Epithelial cell of alveolus of lung (primary cell): ENCODE measurements at places on chromosomes 5 and 9. TPM values are rescaled to one million over a fixed set of nuclear protein-coding genes. Genes with fewer than 3 reads are reported as not detected.

VDAC1 gene
- 208 and 287 TPM in 2 replicates for total RNA-seq

ROPN1L gene
- 0.39 TPM in 1 of 2 replicates, not detected in the other for total RNA-seq

PCDHA4 gene
- 0.48 TPM in 1 of 2 replicates, not detected in the other for total RNA-seq

NMRK1 gene
- 13.8 and 27.4 TPM in 2 replicates for total RNA-seq

PCDHA5 gene
- not detected in 2 replicates for total RNA-seq

STPG3 gene
- total RNA-seq = not detected in 2 replicates

COX7C gene
- total RNA-seq = 309 and 711 TPM in 2 replicates
